ENCODE measurements at places on chromosomes 5 and 9.

DNA sequence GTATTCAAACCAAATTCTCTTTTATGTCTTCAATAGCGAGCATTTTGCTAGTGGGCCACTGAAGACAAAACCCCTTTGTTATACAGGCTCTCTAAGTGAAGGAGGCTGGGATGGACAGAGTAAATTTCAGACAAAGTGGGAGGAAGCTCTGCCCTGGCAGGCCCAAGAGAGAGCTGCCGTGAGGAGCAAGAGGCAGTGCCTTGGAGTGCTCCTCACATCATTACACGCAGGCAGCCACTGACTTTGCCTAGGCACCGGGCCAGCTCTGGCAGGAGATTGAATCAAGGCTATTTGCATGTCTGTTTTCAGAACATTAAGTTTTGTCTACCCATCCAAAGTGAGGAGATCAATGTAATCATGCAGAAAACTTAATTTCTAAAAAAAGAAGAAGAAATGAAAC lies 167.7 kb downstream of the CCDC192 start:
- DNase-seq: no peak

DNA sequence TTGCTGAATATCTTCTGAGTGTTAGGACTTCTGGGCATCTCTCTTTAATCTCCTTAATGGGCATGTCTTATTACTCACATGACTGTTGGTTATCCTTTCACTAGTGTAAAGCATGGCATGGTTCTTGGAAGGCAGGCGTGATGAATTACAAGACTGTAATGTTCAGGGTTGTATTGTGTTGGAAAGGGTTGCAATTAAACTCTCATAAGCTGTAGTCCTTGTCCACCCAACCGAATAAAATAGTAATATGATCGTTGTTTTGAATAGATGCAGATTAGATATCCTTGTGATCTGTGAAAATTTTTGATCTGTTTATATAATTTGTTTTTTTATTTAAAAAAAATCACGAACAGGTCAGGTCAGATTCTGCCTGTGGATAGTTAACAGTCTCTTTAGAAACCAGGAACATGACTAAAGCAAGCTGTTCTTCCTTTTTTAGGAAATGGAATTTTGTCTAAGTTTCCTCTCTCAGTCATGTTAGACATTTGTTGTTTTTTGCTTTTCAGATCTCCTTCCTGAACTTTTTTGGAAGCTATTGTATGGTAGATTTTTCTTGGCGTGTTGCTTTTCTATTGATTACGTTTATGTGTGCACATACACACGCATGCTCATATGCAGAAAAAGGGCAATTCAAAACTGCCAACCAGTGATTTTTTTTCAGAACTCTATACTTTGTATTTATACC lies 121.8 kb downstream of the ARHGEF28 start:
- no peak for DNase-seq

DNA sequence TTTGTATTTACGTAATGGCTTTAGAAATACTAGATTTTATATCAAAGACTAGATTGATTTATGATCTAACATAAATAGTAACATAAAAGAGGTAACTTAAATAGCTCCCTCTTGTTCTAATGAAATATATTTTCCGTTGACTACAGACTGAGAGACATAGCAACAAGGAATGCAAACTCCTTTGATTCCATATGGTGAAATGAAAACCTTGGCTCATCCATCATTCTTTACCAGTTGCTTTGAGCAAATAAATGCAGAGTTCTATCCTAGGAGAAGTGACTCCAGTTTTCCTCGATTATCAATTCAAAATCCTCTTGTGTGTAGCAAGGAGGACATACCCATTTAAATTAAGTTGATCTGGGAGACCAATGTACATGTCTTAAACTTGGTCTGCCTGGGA lies 18.0 kb upstream of the JAKMIP2 start:
- no peak for DNase-seq

DNA sequence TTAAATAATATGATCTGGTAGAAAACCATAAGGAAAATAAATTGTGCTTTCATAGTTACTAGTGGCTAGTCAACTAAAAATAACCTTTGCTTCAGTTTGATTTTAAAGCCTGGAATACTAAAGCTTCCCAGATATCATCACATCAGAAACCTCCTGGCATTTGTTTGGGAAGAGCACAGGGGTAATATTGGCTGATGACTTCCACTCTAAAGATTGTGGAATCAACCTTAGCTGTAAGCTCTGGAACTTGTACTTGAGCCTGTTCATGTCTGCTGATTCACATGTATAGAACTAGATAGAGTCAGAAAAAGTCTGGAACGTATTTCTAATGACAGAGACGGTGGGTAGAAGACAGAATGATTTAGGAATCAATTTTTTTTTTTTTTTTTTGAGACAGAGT lies 345.0 kb downstream of the CWC27 start:
- no peak for DNase-seq

DNA sequence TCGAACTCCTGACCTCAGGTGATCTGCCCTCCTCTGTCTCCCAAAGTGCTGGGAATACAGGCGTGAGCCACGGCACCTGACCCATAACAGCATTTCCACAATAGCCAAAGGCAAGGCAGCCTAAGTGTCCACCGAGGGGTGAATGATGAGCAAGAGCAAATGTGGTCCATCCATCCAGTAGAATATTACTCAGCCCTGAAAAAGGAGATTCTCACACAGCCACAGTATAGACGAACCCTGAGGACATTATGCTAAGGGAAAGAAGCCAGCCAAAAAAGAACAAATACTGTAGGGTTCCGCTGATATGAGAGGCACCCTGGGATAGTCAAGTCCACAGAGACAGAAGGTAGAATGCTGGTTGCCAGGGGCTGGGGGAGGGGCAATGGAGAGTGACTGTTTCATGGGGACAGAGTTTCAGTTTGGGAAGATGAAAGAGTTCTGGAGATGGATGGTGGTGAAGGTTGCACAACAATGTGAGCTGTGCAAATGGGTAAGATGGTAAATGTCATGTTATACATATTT lies 7.0 kb downstream of the LAMC3 start:
- no peak for DNase-seq

- no peak for DNase-seq
Measured at GRCh38 chr5:87081511-87082372, 185.9 kb upstream of the RASA1 start.

DNA sequence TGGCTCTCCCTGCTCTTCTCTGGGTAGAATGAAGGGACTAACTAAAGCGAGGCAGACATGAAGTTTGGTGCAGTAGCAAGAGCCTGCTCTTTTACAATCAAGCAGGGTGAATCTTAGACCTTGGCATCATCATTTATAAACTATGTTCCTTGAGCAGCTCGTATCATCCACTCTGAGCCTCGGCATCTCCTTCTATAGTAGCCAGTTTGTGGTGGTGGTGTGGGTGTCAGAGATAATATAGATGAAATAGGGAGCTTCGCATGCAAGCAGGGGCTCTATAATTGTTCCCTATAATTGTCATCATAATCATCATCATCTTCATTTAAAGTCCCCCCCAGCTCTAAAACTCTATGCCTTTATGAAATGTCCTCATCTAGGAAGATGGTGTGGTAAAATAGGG lies 72.5 kb upstream of the SAP30L start:
- no peak for DNase-seq

DNA sequence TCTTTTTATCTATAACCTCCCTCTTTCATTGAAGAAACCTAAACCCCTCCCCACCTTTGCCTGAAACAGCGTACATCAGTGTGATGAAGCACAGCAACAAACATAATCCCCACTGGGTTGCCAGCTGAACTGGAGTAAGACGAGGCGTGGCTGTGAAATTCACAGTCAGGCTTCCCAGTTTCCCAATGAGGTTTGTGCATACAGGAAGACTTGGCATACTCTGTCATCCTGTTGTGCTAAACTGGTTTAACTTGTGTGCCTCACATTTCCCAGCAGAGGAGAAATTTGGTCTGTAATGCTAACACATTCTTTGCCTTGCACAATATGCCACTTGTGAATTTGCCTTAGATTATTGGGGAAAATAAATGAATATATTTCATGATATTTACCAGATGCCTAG lies 121.5 kb downstream of the SV2C start:
- no peak for DNase-seq

- no peak for DNase-seq
Measured at GRCh38 chr5:40507095-40507494, 172.6 kb upstream of the PTGER4 start.

GRCh38 chr5:69484891-69485290 lies 7.7 kb upstream of the OCLN start:
- no peak for DNase-seq

DNA sequence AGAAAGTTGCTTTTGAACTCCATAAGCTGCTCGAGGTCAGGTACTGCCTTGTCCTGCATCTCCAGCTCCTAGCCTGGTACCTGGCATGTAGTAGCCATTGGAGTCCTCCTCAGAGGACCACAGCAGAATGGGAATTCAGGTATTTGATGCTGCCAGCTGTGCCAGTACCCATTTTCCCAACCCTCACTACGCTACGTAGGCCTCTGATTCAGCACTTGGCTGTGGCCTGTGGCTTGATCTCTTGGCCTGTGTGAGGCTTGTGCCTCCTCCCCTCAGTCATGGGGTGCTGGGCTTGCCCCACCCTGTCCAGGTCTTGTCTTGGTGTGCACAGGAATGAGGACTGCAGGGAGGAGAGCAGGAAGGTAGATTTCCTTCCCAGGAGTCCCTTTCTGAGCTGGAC lies 11.8 kb downstream of the OTULIN start:
- no peak for DNase-seq

DNA sequence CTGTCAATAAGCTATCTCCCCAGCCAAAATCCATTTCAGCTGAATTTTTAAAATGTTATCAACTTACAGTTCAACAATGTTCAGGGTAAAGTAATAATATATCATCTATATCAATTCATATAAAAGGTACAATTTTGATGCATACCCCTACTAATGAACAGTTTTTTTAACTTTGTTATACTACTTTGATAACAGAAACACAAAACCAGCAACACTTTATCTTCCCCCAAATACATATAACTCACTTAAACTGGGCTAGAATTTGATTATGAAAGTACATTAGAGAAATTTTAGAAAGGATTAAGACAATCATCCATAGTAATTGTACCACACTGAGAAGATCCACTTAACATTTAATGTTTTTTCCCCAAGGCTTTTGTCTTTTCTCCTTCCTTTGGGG lies 5.1 kb downstream of the CDO1 start:
- no peak for DNase-seq

- DNase-seq: no peak
Measured at GRCh38 chr5:124157320-124157719, 589.1 kb downstream of the ZNF608 start.

GRCh38 chr9:131405428-131405827 lies 11.5 kb downstream of the PRRC2B start:
- DNase-seq: no peak

GRCh38 chr5:34616651-34617050 lies 39.5 kb upstream of the RAI14 start:
- DNase-seq: no peak

DNA sequence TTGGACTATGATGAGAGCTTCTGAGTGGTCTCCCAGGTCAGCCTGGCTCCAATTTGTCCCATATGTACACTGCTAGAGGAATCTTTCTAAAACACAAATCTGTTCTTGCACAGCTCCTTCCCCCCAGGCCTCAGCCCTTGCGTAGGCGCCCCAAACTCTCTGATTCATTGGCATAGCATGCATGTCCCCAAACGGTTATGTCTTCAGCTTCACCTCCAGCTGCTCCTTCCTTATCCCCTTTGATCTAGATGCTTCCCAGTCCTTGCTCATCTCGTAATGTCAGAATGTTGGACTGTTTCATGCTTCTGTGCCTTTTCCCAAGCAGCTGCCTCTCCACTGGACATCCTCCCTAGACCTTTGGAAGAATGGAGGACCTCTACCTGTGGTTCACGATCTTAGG lies 60.1 kb upstream of the BASP1 start:
- no peak for DNase-seq

- no peak for DNase-seq
Measured at GRCh38 chr5:96936431-96937320, 796 bp downstream of the LNPEP start.

DNA sequence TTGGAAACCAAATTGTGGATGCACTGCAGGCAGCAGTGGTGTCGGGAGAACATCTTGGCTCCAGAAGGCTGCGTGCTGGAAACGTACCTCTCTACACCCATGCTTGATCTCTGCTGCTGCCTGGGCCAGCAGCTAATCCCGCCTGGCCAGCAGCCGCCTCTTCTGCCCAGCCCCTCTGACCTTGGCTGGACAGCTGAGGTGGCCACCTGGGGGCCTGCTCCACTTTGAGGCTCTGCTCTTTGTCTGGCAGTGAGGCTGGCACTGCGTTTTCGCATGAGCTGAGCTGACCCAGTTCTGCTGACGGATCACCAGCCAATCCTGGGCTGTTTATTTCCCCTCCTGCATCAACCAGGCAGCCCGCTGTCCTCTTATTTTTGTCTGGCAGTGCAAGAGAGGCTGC lies 154.9 kb downstream of the TENT4A start:
- no peak for DNase-seq

- no peak for DNase-seq
Measured at GRCh38 chr5:169719360-169720314, 82.6 kb downstream of the DOCK2 start.

DNA sequence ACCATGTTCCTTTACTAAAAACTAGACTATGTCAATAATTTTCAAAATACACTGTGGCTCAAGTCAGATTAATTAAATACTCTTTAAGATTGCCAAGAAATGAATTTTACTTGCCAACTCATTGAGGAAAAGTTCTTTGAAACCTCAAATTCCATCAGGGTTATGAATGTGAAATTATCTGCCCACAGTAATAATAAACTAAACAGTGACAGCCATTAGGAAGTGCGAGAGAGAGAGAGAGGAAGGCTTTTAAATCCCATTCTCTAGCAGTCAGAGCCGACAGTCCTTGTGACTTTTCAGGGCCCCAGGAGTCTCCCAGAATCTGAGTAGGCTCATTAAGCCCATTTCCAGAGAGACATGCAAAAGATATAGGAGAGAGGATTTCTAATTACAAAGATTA lies 236.1 kb downstream of the MARCHF11 start:
- no peak for DNase-seq

- no peak for DNase-seq
Measured at GRCh38 chr5:9297134-9297533, 248.7 kb downstream of the SEMA5A start.

DNA sequence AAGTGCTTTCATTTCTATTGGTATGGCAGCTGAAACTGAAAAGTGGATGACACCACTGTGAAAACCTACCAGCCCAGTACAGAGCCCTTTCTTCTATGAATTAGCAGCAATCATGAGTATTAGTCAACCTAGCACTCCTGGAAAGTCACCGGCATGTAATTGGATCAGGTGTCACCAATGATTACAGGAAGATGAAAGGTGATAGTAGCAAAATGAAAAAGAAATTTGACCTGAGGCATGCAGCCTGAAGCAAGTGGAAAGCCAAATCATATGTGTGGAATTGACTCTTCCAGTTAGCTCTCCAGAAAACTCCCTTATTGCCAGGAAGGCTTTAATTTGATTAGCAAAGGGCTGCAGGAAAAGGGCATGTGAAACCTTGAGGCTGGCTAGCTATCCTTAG lies 81.2 kb upstream of the NAA35 start:
- DNase-seq: no peak

DNA sequence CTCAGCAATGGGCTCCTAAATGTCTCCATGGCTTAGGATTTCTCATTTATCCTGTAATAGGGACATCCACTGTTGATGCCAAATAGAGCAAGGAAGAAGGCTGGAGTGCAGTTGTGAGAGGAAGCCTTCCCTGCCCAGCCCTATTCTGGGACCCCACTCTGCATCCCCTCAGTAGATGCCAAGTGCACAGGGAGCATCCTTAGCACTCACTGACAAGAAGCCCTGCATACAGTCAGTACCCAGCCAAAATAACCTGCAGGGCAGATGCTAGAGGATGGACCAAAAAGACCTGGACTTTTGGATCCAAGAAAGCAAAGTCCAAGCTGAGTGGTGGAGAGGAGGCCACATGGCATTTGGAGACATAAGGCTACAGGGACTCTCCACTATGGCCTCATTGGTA lies 113.5 kb upstream of the SPOCK1 start:
- DNase-seq: no peak

Data from HS-5 (cell line).